ENCODE measurements at places on chromosomes 11 and 22.

GRCh38 chr11:104892723-104893511, 5.3 kb downstream of the CASP12 start:
- peak; percentile 30 for DNase-seq

DNA sequence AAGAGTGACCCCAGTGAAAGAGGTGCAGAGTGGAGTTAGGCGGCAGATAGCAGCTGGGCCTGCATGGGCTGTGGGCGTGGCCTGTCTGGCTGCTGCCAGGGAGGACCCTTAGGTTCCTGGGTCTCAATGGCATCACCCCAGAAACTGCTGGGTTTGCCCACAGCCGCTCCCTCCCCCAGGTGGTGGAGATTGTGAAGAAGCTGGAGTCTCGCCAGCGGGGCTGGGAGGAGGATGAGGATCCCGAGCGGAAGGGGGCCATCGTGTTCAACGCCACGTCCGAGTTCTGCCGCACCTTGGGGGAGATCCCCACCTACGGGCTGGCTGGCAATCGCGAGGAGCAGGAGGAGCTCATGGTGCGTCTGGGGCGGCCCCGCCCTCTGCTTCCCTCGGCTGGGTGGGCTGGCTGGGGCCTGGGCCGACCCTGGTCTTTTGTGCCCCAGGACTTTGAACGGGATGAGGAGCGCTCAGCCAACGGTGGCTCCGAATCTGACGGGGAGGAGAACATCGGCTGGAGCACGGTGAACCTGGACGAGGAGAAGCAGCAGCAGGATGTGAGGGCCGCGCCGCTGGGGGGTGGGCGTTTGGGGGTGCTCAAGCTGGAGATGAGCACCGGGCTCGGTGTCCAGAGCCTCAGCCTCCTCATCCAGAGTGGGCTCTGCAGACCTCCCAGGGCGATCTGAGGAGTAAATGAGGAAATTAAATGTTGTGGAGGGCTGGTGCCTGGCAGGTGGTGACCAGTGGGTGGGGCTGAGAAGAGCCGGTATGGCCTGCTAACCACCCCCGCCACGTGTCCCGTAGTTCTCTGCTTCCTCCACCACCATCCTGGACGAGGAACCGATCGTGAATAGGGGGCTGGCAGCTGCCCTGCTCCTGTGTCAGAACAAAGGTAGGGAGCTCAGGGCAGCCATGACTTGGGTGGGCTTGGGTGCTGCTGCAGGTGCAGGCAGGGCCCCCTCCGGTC, 15.0 kb downstream of the SART1 start:
- no peak for DNase-seq

GRCh38 chr22:40472579-40472978, 102.2 kb downstream of the SGSM3 start:
- no peak for DNase-seq

- no peak for DNase-seq
These were observed 540.8 kb downstream of the INSC start for GRCh38 chr11:15655552-15655951.

DNA sequence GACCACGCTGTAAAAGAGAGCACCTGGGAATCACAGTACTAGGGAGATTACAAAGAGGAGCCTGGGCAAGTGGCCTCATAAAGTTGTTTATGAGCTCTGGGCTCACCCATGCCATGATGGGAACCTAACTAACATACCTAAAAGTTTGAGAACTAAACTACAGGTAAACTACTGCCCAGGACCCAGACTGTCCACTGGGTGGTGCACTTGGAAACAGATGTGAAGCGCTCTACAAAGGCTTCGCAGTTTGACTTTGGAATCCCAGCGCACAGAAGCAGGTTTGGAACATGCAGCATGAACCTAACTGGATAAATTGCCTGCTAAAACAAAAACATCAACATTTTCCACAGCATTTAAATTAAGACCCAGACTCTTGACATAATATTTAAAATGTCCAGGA, 418.6 kb downstream of the FAM181B start:
- no peak for DNase-seq

- peak; percentile 65 for DNase-seq
These were observed 7.9 kb upstream of the CTSC start for GRCh38 chr11:88345408-88345807.

GRCh38 chr11:91686700-91687099, 537.9 kb upstream of the FAT3 start:
- no peak for DNase-seq

DNA sequence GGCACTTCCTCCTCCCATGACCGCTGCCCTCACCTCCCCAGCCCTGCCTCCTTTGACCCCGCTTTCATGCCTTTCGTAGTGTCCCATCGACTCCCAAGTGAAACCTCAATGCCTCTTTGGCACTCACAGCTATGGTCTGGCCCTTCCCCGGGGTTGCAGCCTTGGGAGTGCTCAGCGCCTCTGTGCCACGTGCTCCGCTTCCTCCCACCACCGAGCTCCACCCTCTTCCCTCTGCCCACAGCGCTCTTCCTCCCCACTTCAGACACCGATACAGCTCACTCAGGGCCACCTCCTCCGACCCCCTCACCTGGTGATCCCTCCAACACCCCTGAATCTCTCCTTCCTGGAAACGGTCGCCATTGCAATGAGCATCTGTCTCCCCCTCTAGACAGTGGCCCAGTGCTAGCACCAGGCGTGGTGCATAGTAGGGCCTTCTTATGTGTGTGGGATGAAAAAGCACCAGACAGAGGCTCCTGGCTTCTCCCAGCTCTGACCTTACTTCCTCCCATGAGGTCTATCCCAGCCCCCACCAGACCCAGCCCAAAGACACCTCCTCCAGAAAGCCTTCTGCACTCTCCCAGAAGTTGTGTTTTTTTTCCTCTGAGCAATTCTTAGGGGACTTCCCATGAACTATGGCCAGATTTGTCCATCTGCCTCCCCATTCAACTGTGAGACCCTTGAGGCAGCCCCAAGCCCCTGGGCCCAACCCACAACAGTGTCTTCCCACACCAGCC, 16.4 kb upstream of the SCGB1A1 start:
- DNase-seq, result no peak

DNA sequence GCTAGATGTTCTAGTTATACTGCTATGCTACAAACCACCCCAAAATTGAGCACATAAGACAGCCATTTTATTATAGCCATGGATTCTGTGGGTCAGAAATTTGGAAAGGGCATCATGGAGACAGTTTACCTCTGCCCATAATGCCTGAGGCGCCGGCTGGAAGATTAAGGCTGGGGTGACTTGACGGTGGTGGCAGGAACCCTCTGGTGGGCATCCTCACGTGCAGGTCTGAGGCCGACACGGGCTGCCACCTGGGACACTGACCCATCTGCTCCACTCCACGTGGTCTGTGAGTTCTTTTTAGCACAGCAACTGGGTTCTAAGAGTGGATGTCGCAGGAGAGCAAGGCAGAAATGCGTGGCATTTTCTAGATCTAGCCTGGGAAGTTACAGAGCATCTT, 40.0 kb upstream of the PRDM11 start:
- DNase-seq, result no peak

- no peak for DNase-seq
These were observed 252.6 kb upstream of the B3GAT1 start for GRCh38 chr11:134664447-134665187.

DNA sequence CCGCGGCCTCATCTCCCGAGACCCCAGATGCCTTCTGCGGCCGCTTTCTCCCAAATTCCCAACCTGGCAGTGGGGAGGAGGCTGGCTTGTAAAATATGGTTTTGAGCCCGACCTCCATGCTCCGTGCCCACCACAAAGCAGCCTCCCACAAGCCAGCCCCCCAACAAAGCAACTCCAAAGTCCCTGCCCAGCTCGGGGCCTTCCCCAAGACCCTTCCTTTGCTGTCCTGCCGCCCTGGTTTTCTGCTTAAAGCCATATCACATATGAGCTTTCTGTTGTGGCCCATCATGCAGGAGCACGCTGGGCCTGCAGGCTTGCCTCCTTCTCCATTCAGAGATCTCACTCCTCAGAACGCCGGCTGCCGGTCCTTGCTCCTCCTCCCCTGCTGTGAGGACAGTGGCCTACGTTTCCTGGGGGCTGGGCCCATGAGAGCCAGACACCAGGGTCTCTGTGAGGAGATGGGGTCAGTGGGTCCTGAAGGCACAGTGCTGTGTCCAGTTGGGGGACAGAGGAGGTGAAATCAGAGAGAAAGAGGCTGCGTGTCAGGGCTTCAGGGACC, 680.0 kb downstream of the BRD1 start:
- no peak for DNase-seq

GRCh38 chr11:112087212-112087611, 539 bp downstream of the SDHD start:
- no peak for DNase-seq

DNA sequence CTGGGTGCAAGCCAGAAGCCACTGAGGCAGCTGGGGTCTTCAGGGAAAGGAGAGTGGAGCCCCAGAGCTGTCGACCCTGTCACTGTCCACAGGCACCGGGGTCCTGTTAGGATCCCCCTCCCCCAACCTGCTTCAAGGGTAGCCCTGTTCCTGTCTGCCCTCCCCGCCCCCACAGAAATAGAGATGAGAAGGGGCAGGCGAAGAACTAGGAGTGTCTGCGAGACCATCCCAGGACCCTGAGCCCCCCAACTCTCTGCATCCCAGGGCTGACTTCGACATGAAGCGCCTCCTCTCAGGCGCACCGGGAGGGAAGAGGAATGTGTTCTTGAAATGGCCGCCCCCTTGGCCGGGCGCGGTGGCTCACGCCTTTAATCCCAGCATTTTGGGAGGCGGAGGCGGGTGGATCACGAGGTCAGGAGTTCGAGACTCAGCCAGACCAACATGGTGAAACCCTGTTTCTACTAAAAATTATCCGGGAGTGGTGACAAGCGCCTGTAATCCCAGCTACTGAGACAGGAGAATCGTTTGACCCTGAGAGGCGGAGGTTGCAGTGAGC, 607 bp upstream of the ZNF70 start:
- peak; percentile 49 for DNase-seq

GRCh38 chr11:69658626-69659450, 16.3 kb downstream of the LTO1 start:
- no peak for DNase-seq

DNA sequence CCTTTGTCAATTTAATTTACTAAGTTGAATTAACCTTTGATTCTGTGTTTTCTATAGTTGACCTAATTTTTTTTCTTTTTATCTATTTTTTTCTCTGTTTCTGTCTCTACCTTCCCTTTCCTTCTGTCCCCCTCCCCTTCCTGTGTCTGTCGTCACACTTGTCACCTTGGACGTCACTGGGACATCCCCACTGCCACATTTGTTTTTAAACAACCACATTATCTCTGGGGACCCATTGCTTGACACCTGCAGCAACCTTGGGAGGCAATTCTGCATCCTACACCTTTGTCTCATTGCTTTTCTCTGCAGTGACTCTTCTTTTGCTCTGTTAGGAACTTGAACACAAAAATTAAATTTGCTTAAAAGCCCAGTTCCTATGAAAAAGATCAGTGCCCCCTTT, 51.8 kb upstream of the TTC12 start:
- DNase-seq, result no peak

DNA sequence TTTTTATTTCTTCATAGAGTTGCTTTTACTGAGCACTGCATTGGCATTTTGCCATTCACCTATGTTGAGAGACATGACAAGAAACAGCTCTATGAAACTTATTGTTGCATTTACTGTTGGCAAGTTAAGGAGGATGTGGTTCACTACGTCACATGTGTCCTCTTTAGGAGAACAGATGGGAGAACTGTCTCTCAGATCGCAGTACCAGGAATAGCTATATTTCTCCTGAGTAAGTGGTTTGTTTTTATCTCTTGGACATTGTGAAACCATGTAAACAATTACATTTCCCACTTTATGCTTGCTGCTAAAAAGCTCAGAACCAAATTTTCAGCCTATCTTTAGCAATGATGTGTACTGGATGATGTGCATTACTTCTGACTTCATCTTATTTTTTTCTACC, 34.8 kb upstream of the PSMA1 start:
- no peak for DNase-seq

DNA sequence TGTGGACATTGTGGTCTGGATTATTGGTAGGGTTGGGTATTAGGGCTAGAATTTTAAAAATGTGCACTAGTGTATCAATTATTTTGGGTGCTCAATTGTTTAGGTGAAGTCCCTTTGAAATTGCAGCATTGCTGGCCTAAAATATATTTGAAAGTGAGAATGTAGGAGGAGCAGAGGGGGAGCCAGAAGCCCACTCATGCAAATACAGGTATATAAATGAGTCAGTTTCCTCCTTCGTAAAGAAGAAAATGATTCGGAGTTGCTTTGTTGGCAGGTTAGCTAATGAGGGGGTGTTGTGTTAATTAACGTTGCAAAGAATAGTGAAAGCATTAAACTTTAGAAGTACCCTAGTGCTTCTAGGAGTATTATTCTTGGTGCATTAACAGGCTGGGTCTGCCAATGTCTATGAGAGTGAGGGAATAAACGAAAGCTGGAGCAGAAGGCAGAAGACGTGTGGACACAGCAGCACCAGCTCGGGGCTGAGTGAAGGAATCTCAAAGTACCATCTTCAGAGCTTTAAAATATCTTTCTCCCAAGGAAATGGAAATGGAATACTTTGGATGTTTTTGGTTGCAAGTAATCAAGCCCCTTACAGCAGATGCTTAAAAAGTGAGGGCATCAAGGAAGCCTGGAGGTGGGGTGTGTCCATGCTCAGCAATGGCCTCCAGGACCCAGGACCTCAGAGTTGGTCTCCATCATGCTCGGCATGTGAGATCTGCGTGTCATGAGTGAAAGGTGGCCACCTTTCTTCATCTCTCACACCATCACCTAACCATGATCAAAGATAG, 522.9 kb downstream of the NTM start:
- DNase-seq, result peak; percentile 43

- peak; percentile 10 for DNase-seq
These were observed 251.2 kb downstream of the ETS1 start for GRCh38 chr11:128336203-128336602.

DNA sequence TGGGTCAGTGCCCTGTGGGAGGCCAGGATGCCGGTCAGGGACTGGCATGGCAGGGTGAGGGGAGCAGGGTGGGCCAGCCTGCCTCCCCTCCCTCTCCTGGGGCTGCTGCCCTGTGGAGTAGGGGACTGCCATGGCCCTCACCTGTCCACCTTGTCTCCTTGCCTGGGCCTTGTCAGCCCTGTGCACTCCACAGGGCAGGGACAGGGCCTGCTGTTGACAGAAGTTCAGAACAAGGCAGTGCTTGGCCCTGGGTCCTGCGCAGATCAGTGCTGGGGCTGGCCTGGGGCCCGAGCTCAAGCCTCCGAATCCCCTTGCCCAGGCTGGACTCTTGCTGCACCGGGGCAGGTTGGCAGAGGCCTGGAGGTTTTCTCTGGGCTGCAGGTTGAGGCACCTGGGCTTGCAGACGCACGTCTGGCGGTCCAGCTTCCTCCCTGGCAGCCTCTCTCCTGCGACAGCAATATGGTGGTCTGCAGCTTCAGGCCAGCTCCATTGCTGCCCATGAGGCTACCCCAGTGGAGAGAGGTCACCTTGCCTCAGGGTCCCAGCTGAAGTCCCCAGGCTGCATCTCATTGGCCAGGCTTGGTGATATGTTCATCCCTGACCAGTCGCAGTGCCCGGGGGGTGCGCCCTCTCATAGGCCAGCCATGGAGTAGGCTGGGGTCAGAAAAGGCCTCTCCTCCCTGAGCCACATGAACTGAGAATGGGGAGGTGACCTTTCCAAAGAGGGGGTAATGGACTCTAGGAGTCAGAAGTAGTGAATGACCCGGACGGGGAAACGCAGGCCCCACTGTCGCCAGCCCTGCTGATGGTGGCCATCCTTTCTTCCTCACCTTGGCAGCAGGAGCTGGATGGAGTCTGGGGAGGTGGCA, 21.5 kb upstream of the CHKA start:
- no peak for DNase-seq

- DNase-seq, result no peak
These were observed 27.7 kb upstream of the PARVB start for GRCh38 chr22:43996170-43996980.

All from fibroblast of skin of scalp (primary cell).